ENCODE measurements at places on chromosomes 6 and 20.

DNA sequence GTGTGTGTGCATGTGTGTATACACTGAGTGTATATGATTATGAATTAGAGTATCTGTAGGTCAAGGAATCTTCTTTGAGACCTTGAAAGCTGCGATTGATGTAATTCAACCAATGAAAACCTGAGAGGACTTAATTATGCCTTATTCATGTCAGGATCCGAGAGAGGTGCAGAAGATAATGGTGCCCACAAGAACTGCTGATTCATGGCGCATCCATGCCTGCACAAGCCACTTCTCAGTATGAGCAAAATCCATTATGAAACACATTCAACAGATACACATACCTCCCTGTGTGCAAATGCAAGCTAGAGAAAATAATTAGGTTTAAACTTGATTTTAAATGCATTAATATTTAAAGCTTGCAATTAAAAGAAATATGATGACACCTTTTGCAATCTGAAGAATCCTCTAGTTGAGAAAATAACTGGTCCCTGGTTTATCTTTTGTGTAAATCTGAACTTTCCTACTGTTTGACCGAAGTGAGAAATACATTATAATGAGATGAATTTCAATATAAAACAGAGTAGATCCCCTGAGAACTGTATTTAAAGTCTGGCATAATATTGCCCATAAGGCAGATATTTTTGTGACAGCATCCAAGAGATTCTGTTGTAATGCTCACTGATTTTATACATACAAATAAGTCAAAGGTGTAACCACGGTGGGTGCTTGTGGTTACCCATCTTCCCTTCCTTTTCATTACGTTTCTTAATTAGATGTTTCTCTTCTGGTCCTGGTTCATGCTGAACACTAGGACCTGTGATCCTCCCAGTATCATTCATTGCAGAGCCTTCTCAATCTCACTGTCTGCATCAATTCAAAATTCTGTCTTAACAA, 45.6 kb downstream of the LY86 start:
- no peak for DNase-seq

- no peak for DNase-seq
Measured at GRCh38 chr6:78598966-78599365, 268.4 kb upstream of the IRAK1BP1 start.

DNA sequence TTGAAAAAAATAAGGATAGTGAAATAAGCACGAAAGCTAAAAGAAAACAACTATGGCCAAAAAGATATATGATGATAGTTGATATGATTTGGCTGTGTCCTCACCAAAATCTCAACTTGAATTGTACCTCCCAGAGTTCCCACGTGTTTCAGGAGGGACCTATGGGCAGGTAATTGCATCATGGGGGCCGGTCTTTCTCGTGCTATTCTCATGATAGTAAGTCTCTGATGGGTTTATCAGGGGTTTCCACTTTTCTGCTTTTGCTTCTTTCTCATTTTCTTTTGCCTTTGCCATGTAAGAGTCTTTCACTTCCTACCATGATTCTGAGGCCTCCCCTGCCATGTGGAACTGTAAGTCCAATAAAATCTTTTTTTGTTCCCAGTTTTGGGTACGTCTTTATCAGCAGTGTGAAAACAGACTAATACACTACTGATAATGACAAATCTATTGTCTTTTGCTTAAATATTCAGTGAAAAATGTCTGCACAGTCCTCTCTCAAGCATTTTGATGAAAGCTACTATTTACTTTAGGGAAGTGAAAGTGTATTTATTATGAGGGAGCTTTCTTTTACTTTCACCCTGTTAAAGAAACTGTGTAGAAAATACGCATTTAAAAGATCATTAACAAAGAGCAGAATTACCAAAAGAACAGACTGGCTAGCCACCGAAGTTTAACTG, 389.1 kb downstream of the HTR1B start:
- no peak for DNase-seq

GRCh38 chr6:134882426-134883038, 67.4 kb downstream of the ALDH8A1 start:
- peak; percentile 39 for DNase-seq

DNA sequence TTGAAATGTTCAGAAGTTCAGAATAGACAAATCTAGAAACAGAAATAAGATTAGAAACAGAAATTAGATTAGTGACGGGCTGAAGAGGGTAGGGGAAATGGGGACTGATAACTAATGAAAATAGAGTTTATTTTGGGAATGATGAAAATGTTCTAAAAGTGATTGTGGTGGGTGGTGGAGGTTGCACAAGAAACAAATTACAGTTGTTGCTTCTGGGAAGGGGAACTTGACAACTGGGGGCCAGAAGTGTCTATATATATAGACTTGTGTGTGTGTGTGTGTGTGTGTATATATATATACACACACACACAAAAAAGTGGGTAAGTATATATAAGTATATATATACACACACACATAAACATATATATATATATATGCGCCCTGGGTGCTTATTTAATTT, 86.5 kb upstream of the RREB1 start:
- DNase-seq = no peak

DNA sequence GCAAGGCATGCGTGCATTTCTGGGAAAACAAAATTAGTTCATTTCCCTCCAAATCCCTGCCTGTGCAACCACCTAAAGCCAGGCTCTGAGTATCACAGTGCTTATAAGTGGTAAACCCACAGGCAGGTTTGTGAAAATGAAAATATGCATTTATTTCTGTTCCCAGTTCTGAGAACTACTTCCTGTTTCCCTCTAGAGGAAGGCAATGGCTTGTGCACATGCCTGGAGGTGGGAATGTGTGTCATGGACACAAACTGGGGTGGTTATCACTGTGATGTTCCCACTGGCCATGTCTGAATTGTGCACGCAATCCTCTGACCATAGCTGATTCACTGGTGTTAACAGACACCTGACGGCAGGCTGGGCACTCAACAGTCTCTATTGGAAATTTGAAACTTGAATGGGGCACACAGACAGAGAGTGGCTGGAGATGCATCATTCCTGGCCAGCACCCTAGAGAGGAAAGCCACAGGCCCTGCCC, 26.3 kb downstream of the FAM110A start:
- no peak for DNase-seq

GRCh38 chr6:121651420-121651819, 216.0 kb downstream of the GJA1 start:
- no peak for DNase-seq

- DNase-seq = no peak
Measured at GRCh38 chr6:71537717-71538116, 249.1 kb downstream of the OGFRL1 start.

DNA sequence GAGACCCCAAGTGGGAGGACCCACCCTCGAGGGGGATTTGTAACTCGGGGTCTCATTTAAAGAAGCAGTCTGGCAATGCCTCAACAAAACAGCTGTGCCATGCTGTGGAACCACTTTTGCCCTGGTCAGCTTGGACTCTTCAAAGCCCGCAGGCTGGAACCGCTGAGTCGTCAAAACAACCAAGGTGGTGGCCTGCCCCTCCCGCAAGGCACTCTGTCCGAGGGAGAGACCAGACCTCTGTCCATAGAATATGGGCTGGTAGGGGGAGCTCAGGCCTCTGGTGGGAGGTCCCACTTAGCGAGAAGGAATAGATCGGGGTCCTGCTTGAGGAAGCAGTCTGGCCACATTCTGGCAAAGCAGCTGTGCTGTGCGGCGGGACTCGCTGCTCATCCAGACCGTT, 208.1 kb downstream of the BCKDHB start:
- no peak for DNase-seq

GRCh38 chr6:87407561-87407900, 241 bp upstream of the CFAP206 start:
- DNase-seq = no peak
